A549 (cell line): ENCODE measurements at places on chromosomes 3 and 15.

- no peak for DNase-seq
Observed at GRCh38 chr15:43275740-43276562, 9.2 kb upstream of the TGM5 start.

- DNase-seq, result peak; percentile 81
Observed at GRCh38 chr15:33013827-33014445, 180.6 kb downstream of the FMN1 start.

GRCh38 chr3:186544281-186544680 is at the start of gene CRYGS:
TSS of gene CRYGS (minus strand) at chr3:186544380. CDS start at chr3:186544326, 54 bp downstream.
- DNase-seq, result no peak

GRCh38 chr15:64461721-64462162 is 1.4 kb downstream of the ZNF609 start:
- DNase-seq, result peak; percentile 20

- peak; percentile 69 for DNase-seq
Observed at GRCh38 chr15:32844118-32844711, 126.4 kb downstream of the GREM1 start.

DNA sequence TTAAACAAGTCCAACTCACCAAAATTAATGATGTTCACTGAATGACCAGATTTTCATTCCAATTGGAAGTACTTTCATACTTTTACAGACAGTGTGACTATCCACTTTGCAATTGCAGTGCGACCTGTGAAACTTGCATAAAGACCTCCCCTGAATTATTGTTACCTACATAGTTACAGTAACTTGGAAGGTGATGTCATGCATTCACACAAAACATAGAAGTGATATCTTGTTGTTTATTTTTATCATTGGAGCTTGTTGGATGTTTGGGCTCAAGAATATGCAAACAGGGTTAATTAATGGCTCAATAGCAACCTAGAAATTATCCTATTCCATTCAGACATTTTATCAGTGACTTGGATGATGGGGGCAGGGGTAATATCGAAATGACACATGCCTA is 470.9 kb downstream of the MECOM start:
- no peak for DNase-seq
